Activated T-helper 1 cell treated with anti-CD3 and anti-CD28 coated beads, Interleukin-2, amount 50 U/mL, for 16 hours (primary cell): ENCODE measurements at places on chromosomes 16 and 17.

DNA sequence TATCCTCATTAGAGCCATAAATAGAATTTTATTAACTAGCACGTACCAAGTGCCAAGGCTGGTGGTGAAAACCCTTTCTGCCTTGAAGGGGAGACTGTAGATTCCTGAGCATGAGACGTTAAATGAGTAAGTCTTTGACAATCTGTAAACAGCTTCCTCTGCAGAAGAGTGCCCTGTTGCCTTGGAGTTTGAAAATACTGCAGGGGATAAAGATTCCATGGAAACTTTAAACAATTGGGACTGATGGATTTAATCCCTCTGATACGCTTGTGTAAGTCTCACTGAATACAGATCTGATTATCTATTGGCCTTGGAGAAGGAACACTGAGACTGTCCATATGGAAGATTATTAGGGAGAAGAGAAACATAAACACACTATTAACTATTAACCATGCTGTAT, 1053.4 kb upstream of the RBFOX1 start:
- DNase-seq: no peak

- no peak for DNase-seq
Observed at GRCh38 chr16:4487955-4488498, 11.8 kb downstream of the HMOX2 start.

DNA sequence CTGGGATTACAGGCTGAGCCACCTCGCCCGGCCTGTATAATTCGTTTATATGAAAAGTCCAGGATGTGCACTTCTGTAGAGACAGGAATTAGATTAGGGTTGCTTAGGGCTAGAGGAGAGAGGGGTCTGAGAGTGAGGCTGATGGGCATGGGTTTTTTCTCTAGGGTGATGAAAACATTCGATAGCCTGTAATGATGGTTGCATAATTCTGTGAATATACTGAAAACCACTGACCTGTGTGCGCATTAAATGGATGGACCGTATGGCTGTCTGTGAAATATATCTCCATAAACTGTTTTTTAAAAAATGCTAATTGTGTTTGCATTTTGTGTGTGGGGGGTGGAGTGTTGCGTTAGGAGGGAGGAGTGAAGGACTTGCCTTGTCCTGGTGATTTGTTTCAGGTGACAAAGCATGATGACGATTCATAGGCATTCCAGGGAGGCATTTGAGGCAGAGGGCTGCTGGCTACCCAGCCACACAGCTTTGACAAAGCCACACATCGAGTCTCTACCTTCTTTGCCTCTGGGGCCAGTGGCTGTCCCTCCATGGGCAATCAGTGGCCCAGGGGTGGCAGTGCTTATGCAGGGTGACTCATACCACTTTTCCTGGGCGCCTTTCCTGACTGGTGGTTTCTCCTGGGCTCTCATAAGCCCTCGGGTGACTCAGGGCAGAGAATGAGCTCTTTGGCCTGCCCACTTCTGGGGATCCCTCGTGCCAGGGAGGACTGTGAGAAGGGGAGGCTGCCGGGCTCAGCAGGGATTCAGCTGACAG, 148.5 kb upstream of the WSCD1 start:
- no peak for DNase-seq

DNA sequence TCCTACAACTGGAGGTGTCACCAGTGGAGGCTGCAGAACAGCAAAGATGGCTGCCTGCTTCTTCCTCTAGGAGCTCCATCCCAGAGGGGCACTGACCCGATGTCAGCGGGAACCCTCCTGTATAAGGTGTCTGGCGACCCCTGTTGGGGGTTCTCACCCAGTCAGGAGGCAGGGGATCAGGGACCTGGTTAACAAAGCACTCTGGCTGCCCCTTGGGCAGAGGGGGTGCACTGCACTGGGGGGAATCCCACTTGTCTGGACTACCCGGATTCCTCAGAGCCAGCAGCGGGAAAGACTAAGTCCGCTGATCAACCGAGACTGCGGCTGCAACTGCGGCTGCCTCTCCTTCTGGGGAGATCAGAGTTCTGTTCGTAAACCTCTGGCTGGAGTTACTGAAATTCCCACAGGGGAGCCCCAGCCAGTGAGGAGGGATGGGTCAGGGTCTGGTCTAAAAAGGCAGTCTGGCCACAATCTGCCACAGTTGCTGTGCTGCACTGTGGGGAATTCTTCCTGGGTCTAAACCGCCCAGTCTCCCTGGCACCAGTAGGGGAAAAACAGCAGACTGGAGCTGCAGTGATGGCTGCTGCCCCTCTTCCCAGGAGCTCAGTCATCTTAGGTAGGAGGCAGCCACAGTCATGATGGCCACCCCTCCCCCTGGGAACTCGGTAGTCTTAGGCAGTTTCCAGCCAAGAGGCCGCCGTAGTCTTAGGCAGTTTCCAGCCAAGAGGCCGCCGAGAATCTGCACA, 213.4 kb downstream of the CYB561 start:
- DNase-seq: no peak

DNA sequence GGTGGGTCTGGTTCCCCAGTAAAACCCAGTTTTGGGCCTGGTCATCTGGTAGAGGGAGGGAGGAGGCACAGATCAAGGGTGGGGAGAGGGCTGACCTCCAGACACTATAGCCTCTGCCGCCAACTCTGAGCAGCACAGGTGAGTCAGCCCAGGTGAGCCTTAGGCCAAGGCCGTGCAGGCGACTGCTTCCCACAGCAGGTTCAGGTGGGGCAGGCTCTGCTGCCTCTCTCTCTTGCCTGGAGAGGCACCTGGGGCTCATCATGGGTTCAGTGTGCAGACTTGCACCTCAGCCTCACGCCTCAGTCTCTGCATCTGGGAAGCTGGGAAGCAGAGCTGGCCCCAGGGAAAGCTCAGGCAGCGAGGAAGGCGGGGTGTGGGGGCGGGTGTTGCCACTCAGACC, 37.8 kb upstream of the IL34 start:
- no peak for DNase-seq

GRCh38 chr16:50265260-50265659, 1.1 kb upstream of the ADCY7 start:
- no peak for DNase-seq

- DNase-seq: no peak
Observed at GRCh38 chr16:14528306-14528705, 101.8 kb downstream of the PARN start.

DNA sequence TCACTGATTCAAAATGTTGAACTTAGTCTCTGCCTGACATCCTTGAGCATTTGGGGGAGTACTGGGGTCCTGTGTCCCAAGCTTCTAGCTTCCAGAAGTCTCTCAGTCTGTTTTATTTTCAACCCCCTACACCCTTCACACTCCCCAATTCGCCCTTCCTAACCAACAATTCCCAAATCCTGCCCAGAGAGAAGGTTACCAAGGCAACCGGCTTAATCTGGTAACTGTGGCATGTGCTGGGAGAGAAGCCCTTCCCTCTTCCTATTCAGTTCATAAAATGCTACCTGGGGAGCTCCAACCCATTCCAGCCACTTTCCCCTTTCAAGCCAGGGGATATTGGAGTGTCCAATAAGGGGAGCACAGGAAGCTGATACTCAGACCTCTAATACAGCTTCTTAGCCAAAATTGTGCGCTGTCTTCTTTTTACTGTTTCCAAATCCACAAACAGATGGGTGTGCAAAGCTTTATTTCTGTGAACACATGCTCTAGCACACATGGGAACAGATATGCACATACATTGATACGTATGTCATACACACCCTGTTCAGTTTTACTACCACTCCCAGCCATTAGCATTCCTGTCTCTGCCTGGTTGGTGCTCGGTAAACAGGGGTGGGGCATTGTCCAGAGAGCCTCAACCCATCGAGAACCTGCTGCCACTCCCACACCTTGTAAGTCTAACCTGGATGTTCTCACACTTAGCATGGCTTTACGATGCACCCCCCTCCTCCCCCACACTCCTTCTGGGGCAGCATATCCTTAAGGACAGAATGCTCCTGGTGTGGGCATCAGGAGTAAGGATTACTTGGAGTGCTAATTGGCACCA, 1.1 kb upstream of the RAPGEFL1 start:
- no peak for DNase-seq

- no peak for DNase-seq
Observed at GRCh38 chr17:43853546-43853945, 6.6 kb downstream of the CD300LG start.

DNA sequence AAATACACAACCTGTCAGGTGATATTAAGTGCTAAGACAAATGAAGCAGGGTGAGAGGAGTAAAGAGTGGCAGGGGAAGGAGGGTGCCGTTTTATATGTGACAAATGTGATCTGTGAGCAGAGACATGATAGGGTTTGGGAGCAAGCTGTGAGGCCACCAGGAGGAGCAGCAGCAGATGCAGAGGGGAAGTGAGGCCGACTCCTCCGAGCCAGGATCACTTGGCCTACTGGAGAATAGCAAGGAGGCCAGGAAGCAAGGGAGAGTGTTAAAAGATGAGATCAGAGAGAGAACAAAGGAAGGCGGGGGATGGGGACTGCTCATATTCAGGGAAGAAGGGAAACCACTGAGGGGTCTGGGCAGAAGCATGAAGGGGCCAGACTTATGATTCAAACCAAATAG, 129.4 kb downstream of the TANGO6 start:
- no peak for DNase-seq

GRCh38 chr17:67365738-67366192, 612 bp downstream of the PSMD12 start:
- no peak for DNase-seq

GRCh38 chr16:20673882-20674683, 23.4 kb downstream of the ACSM1 start:
- no peak for DNase-seq

DNA sequence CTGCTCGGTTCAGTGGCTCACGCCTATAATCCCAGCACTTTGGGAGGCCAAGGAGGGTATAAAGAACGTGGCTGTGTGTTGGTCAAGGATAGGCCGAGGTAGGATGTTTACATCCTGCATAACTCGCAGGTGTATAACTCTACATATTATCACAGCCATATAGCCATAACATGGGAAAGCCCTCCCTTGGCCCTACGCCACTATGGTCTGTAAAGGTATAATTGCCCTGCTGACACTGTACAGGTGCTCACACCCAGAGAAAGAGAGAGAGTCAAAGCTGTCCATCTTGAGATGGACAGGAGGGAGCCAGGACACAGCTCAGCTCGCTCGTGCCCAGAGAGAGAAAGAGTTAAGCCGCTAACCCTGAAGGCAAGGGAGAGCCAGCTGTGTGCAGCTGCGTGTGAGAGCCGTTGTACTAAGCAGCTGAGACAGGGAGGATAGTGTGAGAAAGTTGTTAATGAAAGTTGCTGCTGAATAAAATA, 30.4 kb upstream of the DHX8 start:
- DNase-seq: no peak

GRCh38 chr16:73043828-73044467, 4.0 kb downstream of the ZFHX3 start:
- no peak for DNase-seq

DNA sequence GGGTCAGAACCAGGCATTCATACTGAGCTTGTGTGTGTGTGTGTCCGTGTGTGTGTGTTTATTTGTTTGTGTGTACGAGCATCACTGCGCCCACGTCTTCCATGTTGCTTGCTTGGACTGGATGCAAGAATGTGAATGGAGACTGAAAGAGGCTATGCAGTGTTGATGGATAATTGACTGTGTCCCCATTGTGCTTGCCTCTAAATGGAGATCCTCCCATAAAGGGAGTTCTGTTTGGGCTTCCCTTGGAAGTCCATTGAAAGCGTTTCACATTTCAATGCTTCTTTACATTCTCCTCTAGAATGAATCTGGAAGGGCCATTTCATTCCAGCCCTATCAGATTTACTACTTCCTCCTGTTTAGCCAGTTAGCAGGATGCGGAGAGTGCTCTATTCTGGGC, 124.0 kb downstream of the GP2 start:
- no peak for DNase-seq

DNA sequence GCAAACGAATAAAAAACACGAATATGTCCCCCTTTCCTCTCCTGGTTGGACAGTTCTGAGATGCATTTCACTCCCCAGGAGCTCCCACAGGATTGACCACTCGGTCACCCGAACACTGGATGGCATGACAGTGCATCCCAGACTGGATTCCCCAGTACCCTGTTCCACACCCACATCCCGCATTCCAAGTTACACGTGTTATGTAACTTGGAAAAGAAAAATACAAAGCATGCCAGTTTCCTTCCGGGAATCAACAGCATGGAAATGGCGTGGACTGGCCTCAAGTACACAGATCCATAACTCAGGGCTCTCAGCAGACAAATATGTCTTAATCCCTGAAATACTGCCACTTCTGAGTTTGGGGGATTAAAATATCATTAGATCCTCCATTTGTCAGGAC, 12.6 kb upstream of the KLHL36 start:
- DNase-seq: no peak

DNA sequence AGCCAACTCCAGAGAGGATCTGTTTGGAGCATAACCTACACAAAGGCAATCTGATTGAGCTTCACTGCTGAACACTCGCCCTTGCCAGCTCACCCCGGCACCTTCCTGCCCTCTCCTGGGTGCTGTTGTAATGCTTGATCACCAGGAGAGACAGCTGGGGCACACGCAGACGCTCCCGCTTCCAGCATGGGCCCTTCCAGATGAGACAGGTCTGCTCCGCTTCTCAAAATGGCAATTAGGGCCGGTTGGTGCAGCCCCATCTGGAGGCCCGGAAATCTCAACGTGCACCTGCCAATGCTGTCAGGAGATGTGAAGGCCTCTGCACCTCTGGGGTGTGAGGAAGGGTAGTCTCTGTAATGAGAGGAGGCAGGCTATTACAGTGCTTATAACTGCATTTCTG, 206.1 kb downstream of the ABCC12 start:
- DNase-seq: no peak

DNA sequence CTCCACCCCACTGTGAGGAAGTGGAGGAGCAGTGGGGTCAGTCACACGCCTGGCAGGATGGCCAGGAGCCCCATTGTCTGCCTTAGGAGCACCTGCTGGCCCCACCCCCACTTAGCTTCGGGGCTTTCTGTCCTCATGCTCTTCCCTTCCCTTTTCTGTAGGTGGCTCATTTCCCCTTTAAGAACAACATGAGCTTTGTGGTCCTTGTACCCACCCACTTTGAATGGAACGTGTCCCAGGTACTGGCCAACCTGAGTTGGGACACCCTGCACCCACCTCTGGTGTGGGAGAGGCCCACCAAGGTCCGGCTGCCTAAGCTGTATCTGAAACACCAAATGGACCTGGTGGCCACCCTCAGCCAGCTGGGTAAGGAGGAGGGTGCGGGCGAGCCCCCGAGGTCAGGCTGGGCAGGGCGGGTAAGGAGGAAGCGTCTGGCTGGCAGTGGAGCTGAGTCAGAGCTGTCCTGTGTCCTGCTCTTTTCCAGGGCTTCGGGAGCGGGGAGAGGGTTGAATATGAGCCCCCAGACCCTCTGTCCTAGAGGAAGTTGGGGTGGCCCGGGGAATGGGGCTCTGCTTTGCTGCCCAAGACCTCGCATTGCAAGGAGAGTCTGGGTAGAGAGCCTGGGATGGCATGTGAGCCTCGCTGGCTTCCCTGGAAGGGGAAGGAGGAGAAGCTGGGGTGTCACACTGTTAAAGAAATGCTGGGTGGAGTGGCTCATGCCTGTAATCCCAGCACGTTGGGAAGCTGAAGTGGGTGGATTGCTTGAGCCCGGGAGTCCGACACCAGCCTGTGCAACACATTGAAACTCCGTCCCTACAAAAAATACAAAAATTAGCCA, 9.2 kb upstream of the SERPINF1 start:
- no peak for DNase-seq

GRCh38 chr17:56679115-56679776, 85.7 kb downstream of the NOG start:
- DNase-seq: no peak
